SK-N-SH (cell line): ENCODE measurements at places on chromosomes 12 and 14.

DNA sequence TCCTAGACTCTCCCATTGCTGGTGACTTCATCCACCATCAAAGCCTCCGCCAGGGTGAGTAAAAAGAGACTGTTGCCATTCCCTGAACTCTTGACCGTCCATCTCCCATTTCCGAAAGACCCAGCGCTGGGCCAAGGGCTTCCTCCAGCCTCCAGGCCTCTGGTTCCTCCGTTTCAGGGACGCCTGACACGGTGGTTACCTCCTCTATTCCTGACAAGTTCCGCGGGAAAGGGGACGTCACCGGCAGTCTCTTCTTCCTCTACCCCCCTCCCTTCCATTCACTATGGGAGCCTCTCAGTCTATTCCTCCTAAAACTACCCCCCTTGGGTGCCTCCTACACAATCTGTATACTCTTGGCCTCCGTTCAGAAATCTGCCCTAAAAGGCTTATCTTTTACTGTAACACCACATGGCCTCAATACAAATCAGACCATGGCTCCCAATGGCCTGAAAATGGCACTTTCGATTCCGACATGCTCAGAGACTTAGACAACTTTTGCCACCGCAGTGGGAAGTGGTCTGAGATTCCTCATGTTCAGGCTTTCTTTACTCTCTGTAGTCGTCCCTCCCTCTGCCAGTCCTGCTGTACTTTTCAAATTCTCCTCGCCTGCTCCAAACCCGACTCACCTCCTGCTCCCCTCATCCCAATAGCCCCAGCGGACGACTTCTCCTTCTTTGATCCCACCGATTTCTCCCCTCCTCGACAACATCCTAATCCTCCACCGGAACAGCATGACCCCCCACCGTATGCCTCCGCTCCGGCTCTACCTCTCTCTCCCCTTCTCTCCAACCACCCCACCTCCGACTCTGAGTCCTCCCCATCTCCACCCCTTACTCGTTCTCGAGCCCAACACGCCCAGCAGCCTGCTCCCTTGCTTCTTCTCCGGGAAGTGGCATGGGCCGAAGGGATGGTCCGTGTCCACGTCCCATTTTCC is 70.4 kb downstream of the MOK start:
- no peak for DNase-seq

DNA sequence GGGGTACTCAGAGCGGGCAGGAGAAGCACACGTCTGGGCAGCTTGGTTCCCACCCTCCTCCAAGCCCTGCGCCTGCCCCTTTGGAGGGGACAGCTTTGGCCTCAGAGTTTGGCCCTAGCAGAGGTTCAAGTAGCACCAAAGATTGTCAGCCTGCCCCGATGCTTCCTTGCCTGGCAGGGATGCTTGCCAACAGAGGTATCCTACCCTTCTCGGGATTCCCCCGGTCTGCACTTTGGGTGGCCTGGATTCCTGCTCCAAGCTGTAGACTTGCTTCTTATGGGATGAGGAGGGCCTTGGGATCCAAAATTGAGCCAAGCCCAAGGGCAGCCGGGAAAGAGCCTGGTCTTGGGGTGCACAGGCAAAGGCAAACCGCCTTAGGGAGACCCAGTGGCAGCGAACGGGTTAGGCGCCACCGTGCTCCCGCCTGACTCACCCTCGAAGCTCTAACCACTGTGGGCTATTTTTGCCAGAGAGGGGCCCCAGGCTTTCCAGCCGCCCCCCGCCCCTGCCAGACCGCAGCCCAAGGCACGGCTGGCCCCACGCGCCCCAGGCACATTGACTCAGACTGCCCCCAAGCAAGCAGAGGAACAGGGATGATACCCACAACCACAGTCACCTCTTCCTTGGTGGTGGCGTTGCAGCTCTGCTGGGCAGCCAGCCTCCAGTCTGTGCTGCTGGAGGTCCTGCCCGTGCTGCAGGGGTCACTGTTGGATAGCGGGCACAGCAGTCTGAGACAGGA is 847 bp upstream of the WNT10B start:
- peak; percentile 38 for DNase-seq

DNA sequence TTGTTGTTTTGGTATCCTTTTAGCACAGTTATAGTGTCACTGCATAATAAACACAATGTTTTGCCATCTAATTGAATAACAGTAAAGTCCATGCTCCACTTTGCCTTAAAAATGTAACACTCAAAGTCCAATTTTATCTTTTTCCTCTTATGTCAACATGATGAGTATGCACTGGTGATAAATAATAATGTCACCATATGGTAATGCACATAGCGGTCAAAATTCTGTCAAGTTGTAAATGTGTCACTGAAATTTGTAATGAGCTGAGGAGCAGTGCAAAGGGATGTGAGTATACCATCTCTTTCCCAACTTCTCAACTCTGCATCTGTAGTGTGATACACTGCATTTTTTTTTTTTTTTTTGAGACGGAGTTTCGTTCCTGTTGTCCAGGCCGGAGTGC is 65.7 kb downstream of the EML5 start:
- DNase-seq: no peak

- DNase-seq: no peak
Observed at GRCh38 chr12:122162976-122163375, 11.0 kb downstream of the IL31 start.

GRCh38 chr14:104732355-104732804 is 8.4 kb downstream of the ADSS1 start:
- DNase-seq: no peak

DNA sequence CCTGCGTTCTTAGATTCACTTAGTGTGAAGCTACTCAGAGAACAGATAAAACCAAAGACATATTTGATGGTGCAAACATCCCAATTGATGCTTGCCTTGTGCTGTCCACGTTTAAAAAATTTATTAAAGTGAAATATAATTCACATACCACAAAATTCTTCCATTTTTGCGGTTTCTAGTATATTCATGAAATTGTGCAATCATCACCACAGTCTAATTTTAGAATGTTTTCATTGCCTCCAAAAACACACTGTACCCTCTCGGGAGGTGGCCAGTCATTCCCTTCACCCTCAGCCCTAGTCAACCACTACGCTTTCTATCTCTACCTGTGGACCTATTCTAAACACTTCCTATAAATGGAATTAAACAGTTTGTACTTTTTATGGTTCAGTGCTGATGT is 1109.2 kb downstream of the FLRT2 start:
- no peak for DNase-seq

GRCh38 chr12:98691351-98691750 is 46.3 kb downstream of the APAF1 start:
- DNase-seq: no peak

DNA sequence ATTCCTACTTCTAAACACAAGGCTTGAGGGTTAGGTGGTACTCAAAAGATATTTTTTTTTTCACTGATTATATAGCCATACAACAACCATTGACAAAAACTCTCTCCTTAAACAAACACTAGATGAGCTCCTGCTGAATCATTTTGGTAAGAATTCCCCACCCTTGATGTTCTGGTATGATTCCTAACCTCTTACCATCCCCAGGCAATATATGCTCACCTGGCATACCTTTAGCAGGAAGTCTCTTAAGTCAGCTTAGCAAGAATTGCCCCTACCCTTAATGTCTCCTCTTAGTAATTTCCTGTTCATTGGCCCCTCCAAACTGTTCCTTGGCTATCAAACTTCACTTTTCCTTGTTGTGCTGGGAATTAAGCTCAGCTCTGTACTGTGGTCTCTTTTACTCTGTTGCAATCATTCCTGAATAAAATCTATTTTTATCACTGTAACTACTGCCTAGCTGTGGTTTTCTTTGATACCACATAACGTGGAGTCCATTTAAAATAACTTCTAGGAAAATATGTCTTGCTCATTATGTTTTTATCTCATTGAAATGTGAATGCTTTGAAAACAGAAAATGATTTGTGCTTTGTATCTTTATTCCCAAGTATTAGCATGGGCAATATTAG is 712.6 kb downstream of the SLC16A7 start:
- DNase-seq: no peak

DNA sequence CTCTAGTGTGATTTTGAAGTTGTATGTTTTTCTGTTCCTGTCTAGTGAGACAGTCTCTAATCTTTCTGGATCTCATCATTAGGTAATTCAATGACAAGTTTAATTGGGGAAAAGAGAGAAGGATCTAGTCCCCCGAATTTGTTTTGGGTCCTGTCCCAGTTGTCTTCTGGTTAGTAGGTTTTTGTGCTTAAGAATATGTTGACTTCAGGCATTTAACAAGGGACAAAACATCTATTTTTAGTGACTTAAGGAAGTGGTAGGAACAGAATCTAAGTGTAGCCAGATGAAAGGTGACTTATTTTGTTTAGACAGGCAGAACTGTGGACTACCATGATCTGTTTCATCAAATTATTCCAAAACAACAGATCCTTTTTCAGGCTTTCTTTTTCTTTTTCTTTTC is 2.2 kb downstream of the GPATCH2L start:
- DNase-seq: no peak

- no peak for DNase-seq
Observed at GRCh38 chr14:104037903-104038302, 47.6 kb upstream of the ASPG start.

- no peak for DNase-seq
Observed at GRCh38 chr12:62899568-62900390, 35.2 kb downstream of the PPM1H start.

DNA sequence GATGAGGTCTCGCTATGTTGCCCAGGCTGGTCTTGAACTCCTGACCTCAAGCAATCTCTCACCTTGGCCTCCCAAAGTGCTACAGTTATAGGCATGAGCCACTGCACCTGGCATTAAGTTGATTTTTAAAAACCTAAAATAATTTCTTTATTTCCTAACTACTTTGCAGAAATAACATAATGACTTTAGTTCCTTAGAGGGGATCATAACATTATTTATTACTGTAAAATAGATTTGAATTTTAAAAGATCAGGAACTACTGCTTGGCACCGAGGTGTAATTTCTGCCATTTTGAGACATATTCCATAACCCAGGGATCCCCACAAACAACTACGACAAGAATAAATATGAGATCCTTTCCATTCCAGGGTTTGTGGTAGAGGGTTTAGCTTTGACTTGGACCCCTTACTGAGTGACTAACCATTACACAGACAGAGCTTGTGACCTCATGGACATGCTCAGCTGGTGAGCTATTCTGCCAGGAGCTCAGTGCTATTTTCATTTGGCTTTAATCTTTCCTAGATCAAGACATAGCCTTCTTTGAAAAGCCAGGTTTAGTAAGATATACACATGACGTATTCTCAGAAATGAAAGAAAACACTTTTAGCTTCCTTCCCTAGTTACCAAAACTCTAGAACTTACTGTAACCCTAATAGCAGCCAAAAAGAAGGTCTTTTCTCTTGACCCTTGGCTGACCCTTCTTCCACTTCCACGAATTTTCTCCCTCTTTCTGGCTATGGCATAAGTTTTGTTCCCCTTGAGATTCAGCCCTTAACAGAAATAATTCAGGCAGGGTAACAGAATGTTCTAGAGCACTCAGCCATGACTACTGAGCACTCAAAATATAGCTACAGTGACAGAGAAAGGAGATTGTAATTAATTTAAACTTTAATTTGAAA is 75.1 kb upstream of the NUDT4 start:
- DNase-seq: no peak

- DNase-seq: no peak
Observed at GRCh38 chr12:12474471-12474928, 88.2 kb downstream of the DUSP16 start.

DNA sequence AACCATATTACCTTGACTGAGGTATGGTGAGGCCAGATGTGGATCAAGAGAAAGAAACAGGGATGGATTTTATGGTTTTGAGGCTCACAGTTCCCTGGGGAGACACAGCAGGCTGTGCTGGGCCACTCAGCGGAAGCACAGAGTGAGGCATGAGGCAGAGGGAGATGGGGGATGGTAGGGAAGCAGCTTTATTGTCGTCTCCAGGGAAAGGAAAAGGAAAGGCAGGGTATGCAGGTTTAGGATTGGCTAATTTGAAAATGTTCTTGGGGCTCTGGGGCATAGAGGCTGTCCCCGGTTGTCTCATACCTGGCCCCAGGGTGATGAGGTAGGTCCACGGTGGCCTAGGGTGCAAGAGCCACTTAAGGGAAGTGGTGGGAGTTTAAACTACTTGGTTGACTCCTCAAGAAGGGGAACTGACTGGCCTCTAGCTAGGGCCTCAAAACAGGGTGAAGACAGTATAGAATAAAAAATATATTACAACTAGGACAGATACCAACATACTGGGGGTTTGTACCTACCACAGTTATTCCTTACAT is 322.8 kb downstream of the RGS6 start:
- no peak for DNase-seq

DNA sequence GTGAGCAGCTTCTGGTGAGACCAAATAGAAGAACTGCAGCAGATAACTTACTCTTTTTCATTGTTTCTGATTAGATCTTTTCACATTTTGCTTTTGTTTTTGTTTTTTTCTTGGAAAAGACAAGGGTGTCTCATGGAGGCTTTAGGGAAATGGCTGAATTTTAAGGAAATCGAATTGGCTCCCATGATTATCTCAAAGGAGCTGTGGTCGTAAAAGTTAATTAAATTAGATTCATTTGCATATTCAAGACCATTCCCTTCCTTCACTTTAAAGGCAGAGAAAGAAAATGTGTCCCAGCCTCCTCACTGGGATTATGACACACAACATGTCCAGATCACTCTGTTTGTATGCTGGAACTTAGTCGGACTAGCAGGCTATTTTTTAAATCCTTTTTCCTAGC is 106.4 kb upstream of the MDM1 start:
- DNase-seq: no peak

GRCh38 chr12:119169150-119169549 is 9.6 kb upstream of the HSPB8 start:
- DNase-seq: no peak

GRCh38 chr12:56991319-56992246 is 14.8 kb downstream of the ZBTB39 start:
- DNase-seq: no peak

DNA sequence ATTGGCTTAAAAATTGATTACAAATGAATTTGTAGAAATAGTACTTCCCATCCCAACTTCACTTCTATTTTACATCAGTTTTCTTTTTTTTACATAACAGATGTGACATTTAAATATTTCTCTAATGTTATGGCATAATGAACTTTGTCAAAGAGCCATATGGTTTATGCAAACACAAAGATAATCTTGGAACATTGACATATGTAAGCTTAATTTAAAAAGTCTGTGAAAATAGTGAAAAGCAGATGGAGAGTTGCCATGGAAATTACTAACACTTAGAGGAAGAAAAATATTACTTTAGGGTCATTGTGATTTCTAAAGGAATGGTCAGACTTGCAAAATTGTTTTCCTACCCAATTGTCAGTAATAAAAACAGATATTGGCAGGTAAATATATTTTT is 232.4 kb downstream of the AEBP2 start:
- peak; percentile 54 for DNase-seq

DNA sequence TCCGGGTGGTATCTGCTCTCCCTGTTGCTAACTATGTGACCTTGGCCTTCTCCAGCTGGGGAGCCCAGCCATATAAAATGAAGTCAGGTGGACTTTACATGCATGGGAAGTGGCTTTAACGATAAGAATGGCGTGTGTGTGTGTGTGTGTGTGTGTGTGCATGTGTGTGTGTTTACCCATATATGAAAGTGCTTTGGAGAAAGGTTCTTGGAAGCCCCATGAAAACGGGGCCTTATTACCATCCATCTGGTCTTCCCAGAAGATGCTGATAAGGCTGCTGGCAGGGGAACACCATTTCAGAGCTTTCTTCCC is 94.8 kb downstream of the LRRC74A start:
- no peak for DNase-seq

GRCh38 chr12:67514502-67514901 is 134.0 kb upstream of the DYRK2 start:
- DNase-seq: no peak

GRCh38 chr12:25054783-25055144 is 105.9 kb upstream of the BCAT1 start:
- DNase-seq: no peak
